ENCODE measurements at places on chromosomes 6 and 20.

GRCh38 chr6:79869184-79869583, 78.2 kb downstream of the ELOVL4 start:
- no peak for DNase-seq

DNA sequence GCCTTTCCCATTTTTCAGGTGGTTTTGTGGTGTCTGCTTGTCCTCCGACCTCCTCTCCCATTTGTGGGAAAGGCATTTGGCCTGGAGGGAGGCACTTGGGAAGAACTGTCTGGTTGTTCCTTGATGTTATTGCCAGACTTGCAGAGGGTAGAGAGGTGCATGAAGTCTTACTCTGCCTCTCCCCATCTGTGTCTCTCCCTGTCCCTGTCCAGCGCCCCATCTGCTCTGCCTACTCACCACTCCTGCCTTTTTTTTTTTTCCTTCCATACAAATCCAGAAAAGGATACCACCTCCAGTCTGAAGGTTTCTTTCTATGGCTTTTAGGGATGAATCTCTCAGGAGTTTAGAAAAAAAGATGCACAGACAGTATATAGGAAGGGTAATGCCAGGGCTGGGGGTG, 19.8 kb downstream of the PPARD start:
- DNase-seq, result no peak

GRCh38 chr6:21594416-21595281, 1.1 kb downstream of the SOX4 start:
- DNase-seq, result peak; percentile 44

GRCh38 chr6:56370561-56371211, 123.3 kb upstream of the COL21A1 start:
- no peak for DNase-seq

DNA sequence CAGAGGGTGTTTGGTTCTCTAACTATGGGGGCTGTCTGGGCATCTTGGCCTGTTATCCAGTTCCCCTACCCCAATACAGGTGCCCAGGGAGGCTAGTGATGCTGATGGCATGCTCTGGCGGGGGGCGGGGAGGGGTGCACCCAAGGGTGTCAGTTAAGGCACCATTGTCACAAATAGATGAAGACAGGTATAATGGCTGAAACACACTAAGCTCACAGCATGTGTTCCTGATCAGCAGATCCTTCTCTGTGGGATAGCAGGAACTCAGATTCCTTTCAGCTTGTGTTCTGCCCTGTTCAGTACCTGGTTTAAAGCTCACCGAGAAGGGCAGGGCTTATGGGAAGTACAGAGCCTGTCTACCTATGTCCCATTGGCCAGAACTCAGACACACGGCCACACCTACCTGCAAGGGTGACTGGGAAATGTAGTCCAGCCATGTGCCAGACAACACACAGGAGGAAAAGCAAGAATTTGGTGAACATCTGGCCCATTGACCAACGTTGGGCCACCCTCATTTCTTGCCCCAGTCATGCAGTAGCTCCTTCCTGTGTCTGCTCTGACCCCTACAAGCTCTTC, 3.4 kb upstream of the RSPO4 start:
- DNase-seq, result no peak

GRCh38 chr6:137102851-137103492, 58.2 kb upstream of the IL20RA start:
- peak; percentile 25 for DNase-seq

DNA sequence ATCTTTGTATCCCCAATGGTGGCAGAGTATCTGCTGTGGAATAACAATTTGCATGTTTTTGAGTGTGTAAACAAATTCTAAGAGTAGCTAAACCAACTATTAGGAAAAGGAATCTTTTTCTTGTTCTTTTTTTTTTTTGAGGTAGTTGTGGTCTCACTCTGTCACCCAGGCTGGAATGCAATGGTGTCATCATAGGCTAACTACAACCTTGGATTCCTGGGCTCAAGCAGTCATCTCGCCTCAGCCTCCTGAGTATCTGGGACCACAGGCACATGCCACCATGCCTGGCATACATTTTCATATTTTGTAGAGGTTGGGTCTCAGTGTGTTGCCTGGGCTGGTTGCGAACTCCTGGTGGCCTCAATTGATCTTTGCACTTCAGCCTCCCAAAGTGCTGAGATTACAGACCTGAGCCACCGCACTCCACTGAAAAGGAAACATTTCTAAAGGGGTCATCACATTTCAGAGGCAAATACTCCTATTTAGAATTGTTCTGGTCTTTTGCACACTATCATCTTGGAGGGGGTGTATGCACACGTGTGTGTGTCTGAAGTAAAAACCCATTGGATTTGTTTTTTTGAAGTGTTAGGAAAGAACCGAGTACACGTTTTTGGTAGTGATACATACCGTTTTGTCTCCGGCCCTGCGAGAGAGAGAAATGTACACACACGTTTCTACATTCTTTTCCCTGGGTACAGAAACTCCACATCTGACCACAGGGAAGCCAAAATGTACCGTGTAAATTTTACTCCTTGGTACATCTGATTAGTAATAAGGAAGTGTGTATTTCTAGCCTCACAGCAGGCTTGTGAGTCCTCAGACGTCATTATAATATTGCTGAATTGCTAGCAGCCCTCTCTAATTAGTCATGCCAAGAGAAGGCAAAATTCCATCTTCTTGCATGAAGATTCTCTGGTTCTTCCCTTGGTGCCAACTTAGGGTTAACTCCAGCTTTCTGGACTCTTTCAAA, 183.6 kb downstream of the JARID2 start:
- DNase-seq, result no peak

- DNase-seq, result no peak
These were observed 34.1 kb downstream of the CEBPB start for GRCh38 chr20:50224531-50225255.

DNA sequence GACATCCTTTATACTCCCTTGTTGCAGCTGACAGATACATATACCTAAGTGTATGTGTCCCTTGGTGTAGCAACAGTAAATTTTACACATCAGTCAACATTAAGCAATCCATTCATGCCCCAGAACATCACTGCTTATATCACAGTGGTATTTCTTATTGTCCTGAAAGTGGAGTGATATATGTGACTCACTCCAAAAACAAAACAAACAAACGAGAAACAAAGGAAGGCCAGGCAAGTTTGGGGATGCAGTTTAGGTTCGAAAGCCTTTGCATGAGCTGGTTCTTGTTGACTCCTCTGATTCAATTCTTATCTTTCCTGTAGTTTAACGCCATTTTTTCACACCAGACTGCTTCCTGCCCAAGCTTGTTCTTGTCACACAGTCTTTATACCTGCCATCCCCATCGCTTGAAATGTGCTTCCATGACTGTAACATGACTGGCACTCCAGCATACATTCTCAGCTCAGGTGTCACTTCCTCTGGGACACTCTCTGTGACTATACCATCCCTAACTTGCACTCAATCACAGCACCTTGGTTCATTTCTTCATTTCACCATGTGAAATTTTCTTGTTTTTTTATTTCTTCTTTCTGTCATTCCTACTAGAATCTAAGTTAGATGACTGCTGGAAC, 125.0 kb upstream of the TSHZ2 start:
- no peak for DNase-seq

GRCh38 chr6:52535711-52536423, 41.0 kb downstream of the TRAM2 start:
- no peak for DNase-seq

GRCh38 chr6:128438393-128438792, 82.0 kb downstream of the PTPRK start:
- DNase-seq, result no peak

DNA sequence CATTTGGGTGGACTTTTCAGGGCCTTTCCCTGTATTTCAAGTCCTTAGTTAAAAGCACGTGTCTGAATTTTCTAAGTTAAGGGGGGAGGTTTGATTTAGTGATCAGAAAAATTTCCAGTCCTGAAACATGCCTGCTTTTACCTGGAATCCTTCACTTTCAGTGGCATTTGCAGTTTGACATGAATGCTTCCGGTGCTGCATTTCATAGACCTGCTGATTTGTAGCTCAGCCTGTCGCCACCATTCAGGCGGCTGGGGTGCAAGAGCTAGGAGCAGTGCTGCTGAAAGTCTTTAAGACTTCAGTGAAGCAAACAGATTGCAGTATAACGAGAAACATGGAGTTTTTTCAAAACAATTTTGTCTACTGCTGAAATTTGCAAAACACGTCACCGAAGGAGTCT, 14.0 kb downstream of the RPS6KA2 start:
- DNase-seq, result no peak

DNA sequence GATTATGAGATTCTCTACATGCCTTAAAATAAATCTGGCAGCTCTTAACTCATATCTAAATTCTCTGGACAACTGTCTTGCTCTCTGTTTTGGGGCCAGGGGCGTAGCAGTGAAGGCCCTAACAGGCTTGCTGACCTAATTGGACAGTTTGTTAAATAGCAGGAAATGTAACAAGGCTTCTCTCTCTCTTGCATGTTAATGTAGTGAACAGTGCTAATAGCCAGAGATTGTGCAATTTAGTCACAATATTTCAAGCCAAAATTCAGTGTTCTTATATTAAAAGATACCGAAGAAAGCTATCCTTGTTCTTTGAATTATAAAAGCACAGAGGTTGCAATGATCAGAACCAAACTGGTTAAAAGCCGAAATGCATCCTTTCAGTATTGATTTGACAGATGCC, 3.0 kb downstream of the PPP1R3D start:
- DNase-seq, result no peak

DNA sequence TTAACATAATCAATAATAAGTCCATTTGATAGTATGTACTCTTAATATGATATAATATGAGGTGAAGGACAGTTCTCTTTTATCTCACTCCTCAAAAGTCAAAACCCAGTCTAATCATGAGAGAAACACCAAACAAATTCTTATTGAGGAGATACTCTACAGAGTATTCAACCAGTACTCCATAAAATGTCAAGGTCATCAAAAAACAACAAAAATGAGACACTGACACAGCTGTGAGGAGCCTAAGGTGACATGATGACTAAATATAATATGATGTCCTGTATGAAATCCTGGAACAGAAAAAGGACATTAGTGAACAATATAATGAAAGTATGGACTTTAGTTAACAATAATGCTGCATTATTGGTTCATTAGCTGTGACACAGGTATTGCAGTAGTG, 675.1 kb downstream of the HTR1B start:
- no peak for DNase-seq
